Islet precursor cell (in vitro differentiated cells): ENCODE measurements at places on chromosomes 11 and 22.

GRCh38 chr11:9266132-9266736 lies 1.1 kb upstream of the DENND5A start:
- DNase-seq = no peak

DNA sequence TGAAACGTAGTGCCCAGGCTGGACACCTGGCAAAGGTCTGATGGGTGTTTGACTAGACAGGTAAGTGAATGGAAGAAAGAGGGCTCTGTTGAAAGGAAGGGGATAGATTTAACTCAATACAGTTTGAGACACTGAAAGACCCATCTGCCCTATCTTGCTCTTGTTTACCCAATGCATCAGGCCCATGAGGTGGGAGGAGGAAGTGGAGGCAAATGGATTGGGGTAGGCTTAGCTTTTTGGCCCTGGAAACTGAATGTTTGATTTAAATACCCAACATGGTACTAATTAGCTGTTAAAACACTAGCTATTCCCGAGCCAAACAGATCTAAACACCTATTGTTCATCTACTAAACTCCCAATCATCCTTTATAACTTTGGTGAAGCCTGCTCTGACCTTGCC lies 3.5 kb upstream of the UVRAG start:
- no peak for DNase-seq

DNA sequence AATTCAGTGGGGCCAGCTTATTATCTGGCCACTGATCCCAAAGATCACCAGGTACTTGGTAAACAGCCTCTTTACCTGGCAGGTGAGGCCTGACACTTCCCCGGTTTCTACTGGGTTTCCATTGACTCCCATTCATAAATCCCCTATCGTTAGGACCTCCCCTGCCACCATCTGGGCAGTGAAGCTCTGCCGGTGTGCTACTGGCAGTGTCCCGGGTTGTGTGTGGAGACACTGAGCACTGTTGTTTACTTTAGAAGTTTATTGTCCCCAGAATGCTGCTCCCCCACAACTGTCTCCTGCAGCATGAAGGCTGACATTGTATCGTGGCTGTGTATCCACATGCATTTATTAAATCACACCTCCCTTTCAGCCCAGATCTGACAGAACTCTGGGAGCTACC lies 142.7 kb downstream of the WNT7B start:
- DNase-seq = no peak

DNA sequence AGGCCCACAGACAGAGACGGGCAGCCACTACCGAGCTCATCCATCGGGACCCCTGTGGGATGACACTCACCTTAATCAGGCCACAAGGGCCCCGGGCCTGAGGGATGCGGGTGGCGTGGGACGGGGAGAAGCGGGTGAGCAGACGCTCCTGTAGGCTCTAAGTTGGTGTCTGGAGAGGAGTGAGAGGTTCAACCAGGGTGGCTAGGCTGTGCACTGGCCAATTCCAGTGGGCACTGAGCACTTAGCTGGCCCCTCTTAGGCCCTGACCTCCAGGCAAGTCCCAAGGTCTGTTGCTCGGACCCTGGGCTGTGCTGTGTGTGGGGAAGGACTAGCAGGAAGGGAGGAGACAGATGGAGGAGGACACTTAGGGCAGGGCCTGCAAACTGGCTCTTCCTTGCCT lies 139.3 kb downstream of the ST3GAL4 start:
- no peak for DNase-seq

- no peak for DNase-seq
These were observed 98.9 kb upstream of the SLC5A12 start for GRCh38 chr11:26820739-26821138.

- DNase-seq = no peak
These were observed 8.5 kb downstream of the HMBS start for GRCh38 chr11:119092880-119093842.

DNA sequence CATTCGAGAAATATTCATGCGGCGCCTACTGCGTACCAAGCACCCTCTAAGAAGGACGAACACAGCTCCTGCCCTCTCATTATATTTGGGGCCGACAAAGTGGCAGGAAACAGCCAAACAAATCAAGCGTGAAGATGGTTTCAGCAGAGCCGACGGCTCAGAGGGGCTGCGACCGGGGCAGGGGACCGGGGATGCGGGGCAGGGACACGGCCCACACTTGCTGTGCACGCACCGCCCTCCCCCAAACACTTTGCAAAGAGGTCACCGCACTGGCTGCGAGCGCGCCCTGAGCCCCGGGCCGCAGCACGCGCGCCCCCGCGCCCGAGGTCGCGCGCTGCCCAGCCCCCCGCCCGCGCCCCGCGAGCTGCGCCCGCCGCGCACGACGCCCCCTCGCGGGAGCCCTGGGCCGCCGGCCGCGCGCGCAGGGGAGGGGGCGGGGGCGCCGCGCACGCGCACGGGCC lies 255 bp upstream of the SYNGR1 start:
- DNase-seq = peak; percentile 65

DNA sequence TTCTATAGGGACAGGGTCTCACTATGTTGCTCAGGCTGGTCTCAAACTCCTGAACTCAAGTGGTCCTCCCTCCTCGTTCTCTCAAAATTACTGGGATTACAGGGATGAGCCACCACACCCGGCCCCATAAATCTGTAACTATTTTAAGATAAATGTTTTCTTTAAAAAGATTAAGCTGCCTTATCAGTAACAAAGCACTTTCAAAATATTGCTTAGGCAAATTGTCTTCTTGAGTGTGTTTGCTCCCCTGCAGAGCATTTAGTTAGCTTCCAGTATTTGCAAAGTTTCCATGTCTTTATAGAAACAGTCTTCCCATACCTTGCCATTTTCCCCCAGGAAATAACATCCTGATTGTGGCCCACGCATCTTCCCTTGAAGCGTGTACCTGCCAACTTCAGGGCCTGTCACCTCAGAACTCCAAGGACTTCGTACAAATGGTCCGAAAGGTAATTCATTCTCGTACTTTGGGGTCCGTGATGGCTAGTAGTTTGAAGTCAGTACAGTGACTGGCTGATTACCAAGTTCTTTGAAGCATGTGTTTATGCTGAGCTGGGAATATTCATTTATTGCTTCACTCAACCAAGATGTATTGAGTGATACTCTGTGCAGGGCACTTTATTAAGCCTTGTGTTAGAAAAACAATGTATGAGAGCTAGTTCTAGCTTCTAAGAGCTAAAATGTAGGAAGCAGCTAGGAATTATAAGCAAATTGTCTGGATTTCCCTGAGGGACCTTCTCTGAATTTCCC lies 30.4 kb upstream of the CRTAM start:
- no peak for DNase-seq

DNA sequence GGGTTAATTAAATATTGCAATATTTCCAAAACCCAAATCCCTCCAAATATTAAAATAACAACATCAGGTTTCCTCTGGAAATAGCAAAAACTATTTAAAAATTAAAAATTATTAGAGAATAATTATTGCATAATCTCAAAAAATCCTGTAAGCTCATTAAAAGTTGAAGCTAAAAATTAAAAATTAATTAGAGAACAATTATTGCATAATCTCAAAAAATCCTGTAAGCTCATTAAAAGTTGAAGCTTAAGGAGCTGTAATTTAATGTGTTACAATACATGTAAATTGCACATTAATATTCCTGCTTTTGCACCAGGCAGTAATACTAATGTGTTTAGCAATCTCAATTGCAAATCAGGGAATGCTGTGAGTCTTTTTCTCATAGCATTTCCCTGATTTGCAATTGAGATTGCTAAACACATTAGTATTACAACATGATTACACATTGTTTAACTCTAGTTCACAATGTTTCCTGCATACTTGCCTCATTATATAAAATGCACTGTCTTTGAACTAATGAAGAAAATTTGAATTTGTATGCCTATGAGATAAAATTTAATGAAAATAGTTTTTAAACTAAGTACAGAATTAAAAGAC lies 247.7 kb downstream of the GUCY1A2 start:
- DNase-seq = no peak

DNA sequence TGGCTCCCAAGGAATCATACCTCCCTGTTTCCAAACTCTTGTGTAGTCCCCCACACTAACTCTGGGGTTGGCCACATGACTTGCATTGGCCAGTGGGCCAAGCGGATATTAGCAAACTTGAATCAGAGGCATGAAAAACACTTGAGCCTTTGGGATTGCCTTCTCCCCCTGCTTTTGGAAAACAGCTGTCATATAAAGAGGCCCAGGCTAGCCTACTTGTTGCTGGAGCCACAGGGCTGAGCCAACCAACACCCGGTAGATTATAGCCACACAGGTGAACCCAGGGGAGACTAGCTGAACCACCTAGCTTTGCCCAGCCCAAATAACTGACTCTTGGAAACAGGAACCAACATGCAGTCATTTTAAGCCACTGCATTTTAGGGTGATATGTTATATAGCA lies 354.8 kb downstream of the TENM4 start:
- DNase-seq = no peak

- DNase-seq = no peak
These were observed 36.7 kb downstream of the SPATA19 start for GRCh38 chr11:133808393-133809140.
